ENCODE measurements at places on chromosomes 6 and 20.

DNA sequence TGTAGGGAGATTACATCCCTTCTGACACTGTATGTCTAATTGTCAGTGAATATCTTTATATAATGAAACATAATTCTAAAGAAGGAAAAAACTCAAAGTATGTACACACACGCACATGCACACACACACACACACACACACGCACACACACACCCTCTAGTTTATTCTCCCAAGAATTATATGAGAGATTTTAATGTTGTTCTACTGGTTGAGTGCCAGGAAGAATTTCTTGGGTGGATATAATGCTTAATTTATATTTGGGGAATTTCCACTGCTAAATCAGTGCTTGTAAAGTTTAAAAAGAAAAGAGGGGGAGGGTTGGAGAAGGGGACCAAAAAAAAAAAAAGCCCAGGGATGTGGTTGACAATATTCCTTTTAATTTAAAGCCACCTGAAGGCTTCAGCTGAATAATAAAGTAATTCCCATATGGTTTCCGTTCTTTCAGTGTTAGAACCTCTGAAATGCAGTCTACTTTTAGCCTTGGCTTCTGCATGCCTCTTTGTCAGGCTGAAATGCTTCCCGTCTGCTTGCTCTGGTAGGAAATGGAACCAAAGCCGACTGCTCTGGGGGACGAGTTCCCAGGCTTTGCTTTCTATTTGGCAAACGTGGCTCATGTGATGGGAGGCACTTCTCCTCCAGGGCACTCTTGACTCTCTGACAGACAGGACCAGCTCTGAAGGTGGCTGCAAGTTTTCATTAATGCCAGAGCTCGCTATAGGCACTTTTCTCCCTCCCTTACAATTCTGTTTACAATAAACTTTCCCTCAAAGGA, 225.4 kb downstream of the PRL start:
- no peak for DNase-seq

DNA sequence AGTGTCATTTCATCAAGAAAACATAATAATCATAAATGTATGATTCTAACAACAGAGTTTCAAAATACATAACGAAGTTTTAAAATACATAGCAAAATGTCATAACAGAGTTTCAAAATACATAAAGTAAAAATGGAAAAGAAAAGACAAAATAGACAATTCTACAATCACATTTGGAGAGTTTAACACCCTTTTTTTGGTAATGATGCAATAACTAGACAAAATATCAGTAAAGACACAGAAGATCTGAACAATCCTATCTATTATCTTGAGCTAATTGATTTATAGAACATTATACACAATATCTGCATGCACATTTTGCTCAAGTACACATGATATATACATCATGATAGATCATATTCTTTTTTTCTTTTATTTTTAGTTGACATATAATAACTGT, 13.4 kb upstream of the SLC17A2 start:
- DNase-seq: no peak

DNA sequence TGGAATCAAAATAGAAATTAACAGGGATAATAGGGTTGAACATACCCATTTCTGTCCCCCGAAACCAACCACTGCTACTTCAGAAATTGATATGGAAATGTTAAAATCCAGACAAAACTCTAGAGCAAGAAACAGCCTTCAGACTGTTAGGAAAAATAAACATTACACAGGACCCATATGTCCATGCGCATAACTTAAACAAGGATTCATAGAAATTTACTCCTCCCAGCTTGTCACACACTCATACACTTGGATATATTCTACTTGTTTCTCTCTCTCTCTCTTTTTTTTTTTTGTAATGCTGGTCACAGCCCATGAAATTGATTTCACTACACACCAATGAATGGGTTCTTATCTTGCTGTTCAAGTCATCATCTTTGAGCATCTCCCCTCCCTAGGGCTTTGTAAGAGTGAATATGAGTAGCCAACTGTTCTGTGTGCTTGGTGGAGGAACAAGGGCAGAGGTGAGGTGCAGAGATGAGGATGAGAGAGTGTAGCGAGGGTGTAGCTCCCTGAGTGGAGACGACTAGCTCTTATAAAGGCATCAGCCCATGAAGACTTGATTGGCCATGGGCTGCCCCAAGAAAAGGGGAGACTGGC, 61.8 kb upstream of the MLN start:
- no peak for DNase-seq

DNA sequence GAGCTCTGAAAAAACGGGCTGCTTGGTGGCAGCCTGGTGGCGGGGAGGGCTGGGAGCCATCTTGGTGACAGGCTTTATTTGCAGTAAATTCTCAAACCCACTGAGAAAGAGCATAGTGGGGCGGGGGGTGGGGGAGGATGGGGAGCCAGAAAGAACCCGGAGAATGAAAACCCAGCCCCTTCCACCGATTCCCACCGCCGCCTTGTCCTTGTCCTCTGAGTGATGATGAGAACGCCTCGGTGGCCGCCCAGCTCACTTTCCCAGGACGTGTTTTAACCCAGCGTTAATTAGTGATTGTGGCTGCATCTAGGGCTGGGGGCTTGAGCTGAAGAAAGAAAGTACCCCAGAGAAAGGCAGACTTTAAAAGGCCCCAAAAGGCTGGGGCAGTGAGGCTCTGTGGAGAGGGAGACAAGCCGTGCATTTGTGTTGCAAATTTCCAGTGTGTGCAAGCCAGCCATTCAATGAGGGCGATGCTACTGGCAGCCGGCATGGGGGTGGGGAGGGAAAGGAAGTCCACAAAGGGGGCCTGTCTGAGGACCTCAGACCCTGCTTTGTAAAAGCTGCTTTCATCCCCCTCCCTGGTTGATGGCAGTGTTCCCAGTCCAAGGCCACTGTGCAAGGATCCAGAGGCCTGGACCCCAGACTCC, 6.2 kb upstream of the GHRH start:
- peak; percentile 32 for DNase-seq

- peak; percentile 32 for DNase-seq
These were observed at the start of gene HLA-DQA1 for GRCh38 chr6:32637219-32637880. Gene HLA-DQA1, plus strand, starts transcription at chr6:32637406. Its CDS starts 53 bp downstream, at chr6:32637459.

DNA sequence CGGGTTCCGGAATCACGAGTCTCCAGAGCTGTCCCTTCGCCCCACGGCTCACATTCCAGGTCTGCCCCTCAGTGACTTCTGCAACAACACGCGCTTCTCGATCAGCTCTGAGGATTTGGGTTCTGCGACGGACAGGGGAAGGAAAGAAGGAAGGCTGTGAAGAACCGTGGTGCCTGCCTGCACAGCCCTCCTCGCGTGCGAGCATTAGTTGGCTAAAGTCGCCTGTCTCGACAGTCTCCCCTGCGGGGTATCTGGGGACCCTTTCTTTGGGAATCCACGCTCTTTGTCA, 23.1 kb downstream of the VPS52 start:
- no peak for DNase-seq

DNA sequence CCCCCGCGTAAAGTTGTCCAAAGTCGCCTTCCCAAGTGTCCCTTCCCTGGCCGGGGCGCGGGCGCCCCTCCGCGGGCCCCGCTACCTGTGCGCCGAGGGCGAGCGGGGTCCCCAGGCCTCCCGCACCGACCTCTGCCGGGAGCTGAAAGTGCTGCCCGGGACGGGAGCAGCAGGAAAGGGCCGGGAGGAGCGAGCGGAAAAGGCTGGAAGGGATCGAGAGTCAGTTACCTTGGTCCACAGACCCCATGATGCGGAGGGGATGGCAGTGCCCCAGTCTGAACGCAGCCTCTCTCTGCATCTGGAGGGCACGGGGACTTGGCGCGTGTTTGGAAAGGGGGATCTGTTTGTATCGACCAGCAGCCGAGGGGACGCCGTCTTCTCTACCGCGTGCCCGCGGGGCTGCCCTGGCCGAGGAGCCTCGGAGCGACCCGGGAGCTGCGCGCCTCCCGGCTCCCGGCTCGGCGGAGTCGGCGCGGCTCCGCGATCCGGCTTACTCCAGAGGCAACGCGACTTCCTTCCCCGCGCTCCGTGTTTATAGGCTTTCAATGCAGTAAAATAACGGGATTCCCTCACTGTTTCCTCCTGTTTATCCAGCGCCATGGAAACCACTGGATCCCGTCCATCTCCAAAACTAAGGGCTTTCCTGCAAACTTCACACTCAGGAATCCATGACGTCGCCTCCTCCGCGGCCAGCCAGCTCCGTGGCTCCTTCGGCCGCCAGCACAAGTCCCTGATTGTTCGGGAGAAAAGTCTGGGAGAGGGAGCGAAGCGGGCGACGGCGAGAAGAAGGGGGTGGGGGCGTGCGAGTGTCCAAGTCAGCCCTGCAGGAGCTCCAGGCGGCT, 20.0 kb upstream of the NFATC2 start:
- DNase-seq: no peak

DNA sequence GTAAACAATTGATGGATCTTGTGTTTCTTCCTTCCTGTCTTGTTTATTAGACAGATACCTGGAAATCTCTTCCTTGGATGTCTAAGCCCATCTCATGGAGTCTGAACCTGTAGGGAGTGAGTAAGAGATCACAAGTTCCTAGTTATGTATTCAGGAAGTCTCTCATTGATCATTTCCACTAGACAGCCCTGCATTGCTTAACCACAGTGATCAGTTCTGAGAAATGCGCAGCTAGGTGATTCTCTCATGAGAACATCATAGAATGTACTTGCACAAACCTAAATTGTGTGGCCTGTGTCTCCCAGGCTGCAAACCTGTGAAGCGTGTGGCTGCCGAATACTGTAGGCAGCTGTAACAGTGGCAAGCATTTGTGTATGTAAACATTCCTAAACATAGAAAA, 39.1 kb downstream of the FAM120B start:
- DNase-seq: no peak

- DNase-seq: no peak
These were observed 218.7 kb downstream of the FUT9 start for GRCh38 chr6:96234444-96234843.

DNA sequence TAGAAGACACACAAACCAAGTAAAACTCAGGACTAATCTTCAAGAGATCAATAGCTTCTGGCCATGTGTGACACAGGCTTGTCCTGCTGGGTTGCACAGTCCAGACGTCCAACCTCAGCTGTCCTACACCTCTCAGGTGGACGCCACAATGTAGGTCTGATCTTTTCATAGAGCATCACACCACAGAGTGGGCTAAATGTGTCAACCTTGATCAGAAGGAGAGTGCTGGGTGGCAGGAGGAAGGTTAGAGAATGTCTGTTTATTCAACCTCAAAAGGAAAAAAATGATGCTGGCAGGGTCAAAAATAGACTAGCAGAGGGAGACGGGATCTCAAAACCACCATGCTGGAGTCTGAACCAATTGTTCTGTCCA, 41.7 kb downstream of the GFOD1 start:
- no peak for DNase-seq

DNA sequence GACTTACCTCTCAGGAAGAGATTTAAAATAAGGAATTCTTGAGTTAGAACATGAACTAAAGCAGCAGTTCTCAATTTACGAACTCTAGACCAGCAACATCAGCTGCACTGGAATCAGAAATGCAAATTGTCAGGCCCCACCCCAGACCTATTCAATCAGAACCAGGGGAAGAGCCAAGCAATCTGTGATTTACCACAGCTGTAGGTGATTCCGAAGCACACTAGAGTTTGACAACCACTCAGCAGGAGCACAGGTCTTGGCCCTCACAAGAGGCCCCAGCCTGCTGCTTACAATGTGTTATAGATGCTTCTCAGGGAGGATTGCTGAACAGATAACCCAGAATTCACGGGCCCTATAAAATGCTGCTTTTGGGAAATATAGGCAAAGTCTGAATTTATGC, 279.2 kb downstream of the PTPRK start:
- no peak for DNase-seq

DNA sequence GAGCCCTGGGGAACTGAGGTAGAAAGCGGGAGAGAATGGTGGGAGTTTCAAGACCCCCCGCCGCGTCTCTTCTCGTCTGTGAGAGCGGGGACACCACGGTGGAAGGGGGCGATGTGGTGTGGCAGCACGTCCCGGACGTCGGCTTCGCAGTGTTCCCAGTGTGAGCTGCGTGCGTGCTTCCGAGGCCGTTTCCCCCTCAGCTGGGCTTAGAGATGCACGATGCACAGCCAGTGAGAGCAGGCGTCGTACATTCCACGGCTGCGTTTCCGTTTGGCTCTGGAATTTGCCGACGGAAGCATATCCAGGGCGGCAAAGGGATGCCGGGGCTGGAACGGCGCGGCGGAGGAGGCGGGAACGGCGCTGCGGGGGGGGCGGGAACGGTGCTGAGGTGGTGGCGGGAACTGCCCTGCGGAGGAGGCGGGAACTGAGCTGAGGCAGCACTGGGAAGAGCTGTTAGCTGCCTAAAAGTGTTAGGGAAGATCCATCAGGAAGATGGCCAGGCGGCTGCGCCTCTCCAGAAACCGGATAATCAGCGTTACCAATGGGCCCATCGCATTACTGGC, 37.7 kb downstream of the KIF25 start:
- no peak for DNase-seq

DNA sequence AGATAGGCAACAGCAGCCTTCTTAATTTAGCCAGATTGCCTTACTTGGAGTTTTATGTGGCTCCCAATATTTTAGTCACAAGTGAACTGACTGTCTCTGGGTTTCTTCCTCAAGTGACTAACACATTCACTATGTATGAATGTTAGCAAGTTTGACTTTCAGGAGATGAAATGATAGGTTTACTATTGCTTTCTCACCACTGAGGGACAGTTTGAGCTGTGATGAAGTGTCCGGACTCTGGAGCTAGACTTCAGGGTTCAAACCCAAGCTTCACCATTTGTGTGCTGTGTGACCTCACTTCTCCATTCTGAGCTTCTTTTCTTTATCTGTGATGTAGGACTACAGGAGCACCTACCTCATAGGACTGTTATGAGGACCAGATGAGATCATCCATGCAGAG, 8.2 kb downstream of the DHX35 start:
- DNase-seq: no peak

DNA sequence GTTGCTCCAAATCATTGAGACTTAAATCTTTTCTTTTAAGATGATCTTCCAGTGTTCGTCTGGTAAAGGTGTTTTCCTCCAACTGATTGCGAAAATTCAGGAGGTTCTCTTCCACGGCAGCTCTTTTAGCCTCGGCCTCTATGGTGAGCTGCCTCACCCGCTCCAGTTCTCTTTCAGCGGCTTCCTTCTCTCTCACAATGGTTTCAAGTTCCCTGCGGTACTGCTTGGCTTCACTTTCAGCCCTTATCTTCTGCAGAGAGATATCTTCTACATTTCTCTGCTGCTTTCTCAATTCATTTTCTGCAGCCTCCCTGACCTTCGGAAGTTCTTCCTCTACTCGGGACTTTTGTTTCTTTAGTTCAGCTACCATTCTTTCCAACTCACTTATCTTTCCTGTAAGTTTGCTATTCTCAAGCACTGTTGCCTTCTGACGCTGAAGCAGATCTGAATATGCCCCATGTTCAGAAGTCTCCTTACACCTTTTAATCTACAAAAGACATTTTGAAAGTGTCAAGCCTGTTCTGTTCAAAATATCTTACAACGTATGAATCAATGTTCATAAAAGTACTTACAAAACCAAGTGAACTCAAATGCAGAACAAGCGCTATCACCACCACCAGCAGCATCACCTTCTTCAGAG, 22.3 kb downstream of the DST start:
- no peak for DNase-seq
